Neural crest cell (in vitro differentiated cells): ENCODE measurements at places on chromosomes 11 and 22. TPM values are rescaled to one million over a fixed set of nuclear protein-coding genes. Genes with fewer than 3 reads are reported as not detected.

The CPSF7 gene
- total RNA-seq: 144 and 150 TPM in 2 replicates

The DNAJB7 gene
- total RNA-seq: not detected in 2 replicates

DNA sequence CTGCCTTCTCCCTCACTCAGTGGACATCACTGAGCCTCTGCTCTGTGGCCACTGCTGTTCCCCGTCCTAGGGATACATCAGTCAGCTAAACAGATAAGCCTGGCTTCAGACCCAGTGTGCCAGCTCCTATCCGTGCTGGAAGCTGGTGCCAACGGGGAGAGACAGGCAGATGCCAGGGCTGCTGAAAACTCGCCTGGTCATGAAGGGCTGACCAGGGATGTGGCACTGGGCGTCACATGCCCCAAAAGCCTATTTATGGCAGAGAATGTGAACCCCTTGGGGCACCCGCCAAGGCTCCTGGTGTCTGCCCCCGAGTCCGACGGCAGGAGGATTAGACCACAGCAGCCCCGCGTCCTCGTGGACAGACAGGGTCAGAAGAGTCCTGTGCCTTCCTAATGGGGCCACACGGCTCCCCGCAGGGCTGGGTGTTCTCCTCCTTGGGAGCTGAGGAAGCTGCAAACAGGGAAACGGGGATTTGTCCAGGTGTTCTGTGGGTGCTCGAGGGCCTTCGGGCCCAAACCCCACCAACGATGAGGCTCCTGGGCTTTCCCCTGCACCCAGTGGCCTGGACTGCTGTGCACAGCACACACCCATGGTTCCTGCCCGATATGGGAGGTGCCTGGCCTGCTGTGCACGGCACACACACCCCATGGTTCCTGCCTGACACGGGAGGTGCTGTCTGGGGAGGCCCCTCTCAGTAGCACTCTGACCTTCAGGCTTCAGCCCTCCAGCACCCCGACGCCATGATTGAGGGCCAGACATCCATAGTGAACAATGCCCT is 19.9 kb downstream of the ANO1 start:
- DNase-seq: no peak

- DNase-seq: no peak
Measured at GRCh38 chr11:20458905-20459632, 71.6 kb downstream of the PRMT3 start.

GRCh38 chr11:35363854-35364780 is 55.2 kb downstream of the SLC1A2 start:
- no peak for DNase-seq

GRCh38 chr11:15189641-15190365 is 75.1 kb downstream of the INSC start:
- DNase-seq: no peak

GRCh38 chr11:132096132-132096825 is 725.9 kb downstream of the NTM start:
- no peak for DNase-seq

GRCh38 chr11:47125083-47125482 is 51.6 kb downstream of the ARFGAP2 start:
- DNase-seq: no peak

DNA sequence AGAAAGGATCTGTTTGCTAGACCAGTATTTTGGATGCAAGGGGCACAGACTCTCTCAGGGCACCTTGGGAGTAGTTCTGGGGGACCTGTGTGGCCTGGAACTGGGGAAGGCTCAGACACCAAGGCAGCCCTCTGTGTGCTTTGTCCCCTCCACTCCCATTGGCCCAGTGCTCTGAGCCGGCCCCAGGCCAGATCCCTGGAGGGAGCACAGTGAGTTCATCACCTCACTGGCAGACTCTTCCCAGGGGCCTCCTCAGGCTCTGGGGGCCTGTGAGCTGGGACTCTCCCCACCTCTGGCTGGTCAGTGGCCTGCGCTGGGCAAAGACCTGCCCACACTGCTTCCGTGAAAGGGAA is 51.7 kb downstream of the CHRDL2 start:
- DNase-seq: no peak
